ENCODE measurements at places on chromosomes 7 and 10.

DNA sequence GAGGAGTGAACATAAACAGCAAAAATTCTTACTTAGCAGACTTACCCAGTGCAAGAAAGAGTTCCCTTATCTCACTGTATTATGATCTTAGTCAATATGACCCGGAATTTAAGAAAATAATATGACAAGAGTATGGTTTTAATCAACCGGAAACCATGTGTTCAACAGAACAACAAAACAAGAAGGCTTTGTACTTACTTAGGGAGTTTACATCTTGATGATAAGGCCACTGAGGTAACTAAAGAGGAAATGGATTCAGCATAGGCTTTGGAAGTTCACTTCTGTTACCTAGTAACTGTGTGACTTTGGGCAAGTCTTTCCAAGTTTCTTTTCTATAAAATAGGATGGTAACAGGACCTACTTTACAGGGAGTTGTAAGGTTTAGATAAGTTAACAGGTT lies 7.4 kb upstream of the FAS start:
- DNase-seq, result no peak

- no peak for DNase-seq
These were observed 238.8 kb downstream of the ELFN1 start for GRCh38 chr7:1908823-1909420.

DNA sequence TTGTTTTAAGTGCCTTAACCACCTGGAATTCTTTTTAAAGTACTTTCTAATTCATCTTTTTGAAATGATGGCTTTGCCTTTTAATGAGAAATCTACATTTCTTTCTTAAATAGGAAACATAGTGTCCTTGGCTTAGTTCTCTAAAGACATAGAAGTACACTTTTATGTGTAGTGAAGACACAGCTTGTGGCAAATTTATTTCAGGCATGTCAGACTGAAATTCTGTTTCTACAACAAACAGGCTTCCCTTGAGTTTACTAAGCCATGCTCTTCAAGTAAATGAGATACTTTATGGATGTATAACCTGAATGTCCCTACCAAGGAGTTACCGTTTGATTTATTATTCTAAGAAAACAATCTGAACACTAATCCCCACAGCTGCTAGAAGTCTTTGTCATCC lies 136.9 kb upstream of the MAGI2 start:
- DNase-seq, result peak; percentile 55

DNA sequence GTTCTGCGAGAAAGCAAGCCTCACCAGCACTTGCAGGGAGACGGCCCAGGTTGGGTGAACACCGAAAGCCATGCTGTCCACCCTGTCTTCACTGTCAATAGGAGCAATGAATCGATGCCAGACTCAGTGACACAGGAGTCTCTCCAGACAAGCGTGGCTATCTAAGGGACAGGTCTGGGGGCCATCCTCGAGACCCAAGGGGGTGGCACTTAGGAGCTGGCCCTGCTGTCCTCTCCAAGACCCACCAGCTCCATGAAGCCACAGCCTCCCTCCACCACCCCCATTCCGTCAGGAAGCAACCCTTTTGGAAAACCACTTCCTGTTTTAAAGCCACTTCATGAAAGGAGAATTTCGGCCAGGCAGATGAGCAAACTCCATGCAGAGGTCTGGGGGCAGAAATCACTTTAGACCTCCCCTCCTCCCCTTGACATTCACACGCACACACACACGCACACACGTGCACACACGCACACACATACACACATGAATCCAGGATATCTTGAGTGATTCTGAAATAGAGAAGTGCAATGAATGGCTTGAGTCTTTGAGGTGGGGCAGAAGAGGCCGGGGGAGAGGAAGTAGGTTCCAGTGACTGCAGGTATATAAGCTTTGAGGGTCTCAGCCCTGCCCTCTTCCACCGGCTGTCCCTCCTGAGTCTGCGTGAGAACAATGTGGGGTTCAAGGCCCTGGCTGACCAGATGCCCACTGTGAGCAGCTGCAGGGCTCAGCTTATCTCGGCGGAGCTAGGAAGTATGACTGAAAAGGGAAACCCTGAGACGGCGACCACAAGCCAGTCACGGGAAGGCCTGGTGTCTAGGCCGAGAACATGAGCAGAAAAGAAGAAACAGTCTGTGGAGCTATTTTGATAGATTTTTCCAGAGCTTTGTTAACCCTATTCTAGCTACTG lies 25.0 kb downstream of the RGS10 start:
- DNase-seq, result no peak

DNA sequence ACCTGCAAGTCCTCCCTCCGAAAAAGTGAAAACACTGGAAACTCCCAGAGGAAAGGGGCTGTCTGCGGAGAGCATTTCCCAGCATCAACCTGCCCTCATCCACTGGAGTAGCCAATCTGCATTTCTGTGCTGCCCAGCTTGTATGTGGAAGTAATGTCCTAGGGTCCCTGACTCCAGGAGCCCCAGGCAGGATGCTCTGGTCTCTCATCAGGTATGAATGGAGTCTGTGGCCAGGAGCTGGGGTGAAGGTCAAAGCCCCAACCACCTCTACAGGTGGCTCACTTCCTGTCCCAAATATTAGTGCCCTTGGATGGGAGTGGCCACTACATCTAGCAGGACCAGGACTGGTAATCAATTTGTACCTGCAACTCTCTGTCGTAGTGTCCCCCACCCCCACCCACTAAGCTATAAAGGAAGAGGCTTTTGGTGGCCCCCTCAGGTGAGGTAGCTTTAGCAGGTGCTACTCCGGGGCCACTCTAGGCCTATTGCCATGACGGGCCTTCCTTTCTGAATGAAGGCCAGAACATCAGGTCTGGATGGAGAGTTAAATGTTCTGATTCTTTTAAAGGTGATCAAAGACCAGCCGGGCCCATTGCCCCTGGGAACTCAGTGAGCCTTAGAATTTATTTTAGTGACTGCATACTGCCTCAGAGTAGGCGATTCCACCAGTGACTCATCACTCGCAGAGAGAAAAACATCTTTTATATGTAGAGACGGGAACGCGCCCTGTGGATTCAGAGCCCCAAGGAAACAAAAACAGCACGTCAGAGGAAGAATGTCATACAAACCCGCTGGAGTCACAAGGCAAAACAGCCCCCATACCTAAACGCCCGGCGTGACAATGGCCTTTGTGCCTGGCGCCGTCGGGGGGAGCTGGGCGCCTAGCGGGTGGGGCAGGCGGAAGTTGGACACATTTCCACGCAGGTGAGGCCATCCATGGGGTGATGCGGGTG lies 13.0 kb downstream of the EN2 start:
- no peak for DNase-seq

Data from NCI-H524 treated with DMSO at 0.1 percent for 48 hours (cell line).